ENCODE measurements at places on chromosomes 6 and 20. TPM values are rescaled to one million over a fixed set of nuclear protein-coding genes. Genes with fewer than 3 reads are reported as not detected.

The PTPRA gene
- polyA plus RNA-seq, result 15.9 TPM

The MTFR2 gene
- polyA plus RNA-seq, result not detected

DNA sequence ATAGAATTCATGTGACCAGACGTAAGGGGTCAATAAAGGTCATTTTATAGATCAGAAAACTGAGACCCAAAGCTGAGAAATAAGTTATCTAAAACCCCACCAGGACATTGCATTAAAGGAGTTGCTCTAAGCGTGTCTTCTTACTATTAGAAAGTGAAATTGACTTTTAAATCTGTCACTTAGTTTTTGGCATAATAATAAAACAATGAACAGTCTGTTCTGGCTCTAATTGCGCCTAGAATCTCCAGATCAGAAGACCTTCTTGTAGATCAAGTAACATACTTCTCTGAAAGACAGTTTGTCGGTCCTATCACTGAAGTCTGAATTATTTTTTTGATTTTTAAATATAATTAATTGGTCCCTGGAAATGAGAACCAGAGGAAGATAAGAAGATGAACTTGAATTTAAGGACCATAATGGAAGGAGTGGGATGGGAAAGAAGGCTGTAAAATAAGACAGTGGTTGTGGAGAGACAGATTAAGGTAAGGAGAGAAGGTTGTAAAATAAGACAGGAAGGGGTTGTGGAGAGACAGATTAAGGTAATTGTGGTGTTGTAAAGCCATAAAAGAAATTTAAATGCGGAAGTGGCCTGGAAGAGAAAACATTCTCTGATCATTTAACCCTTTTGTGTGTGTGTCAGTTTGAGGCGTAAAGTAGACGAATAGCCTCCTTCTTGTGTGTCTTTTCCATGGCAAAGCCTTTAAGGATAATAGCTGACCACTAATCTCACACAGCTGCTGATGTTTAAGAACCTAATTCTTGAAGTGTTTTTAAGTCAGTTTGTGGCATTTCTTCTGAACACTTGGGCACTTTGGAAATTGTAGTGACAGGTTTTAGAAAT lies 20.1 kb downstream of the TOP1 start:
- no peak for DNase-seq

- DNase-seq, result no peak
Observed at GRCh38 chr20:59120919-59121318, 42.7 kb upstream of the ZNF831 start.

DNA sequence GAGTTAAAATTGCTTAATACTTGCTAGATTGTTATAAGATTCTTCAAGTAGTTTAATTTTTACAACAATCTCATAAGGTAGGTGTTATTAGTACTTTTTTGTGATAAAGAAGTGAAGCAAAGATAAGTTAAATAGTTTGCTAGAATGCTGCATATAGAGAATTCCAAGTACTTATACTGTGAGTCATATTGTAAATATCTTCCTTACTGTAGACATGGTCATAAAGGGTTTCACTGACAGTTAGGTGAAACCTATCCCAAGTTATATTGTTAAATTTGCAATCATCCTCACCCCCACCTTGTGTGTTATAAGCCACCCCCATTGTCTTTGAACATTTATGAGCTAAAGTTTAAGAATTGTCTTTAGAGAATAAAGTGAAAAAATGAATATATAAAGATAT lies 142.0 kb downstream of the FAM83B start:
- no peak for DNase-seq

GRCh38 chr20:2984028-2984501 lies 59.4 kb upstream of the GNRH2 start:
- DNase-seq, result no peak
